Activated CD8-positive, alpha-beta T cell treated with anti-CD3 and anti-CD28 coated beads for 36 hours (primary cell): ENCODE measurements at places on chromosomes 16 and 17. TPM values are rescaled to one million over a fixed set of nuclear protein-coding genes. Genes with fewer than 3 reads are reported as not detected.

DNA sequence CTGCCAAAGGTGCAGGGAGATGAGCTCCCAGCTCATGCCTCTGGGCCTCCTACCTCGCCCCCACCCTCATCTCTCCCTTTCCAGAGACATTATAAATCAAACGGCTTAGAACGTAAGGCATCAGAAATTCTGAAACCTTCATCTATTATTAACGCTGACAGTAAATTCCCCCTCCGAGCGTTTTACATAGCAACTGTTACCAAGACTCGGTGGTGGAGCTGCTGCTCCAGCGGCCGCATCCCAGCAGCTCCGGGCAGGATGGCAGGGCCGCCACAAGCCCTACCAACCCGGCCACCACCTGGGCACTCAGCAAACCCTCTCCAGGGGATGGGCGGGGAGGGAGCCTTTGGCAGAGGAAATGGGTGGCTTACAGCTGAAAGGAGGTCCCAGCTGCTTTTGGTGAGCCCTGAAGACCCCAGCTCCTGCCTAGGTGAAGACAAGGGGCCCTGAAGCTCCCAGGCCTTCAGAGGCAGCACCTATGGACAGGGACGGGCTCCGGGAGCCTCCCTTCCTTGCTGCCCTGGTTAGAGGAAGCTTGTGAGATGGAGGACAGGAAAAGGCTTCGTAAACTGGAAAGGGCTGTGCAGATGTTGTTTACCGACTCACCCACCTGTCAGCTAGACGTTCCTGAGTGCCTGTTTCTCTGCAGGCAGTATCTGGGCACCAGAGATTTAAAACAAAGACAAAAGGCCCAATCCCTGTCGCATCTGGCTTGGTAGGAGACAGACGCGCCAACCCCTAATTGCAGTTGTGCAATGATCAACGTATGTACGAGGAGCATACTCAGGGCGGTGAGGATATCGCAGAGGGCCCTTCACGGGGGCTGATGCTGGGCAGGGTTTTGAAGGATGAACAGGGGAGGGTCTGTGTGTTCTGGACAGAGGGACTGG lies 76.9 kb downstream of the RAI1 start:
- no peak for DNase-seq

GRCh38 chr17:72126575-72127486 lies 6.0 kb downstream of the SOX9 start:
- no peak for DNase-seq

- no peak for DNase-seq
These were observed 11.4 kb upstream of the RILP start for GRCh38 chr17:1661045-1661444.

Gene KRTAP16-1
- total RNA-seq, result not detected

- no peak for DNase-seq
These were observed 1.2 kb downstream of the EPN3 start for GRCh38 chr17:50533720-50534148.

Gene PERCC1
- total RNA-seq, result not detected

- DNase-seq, result no peak
These were observed 134.4 kb downstream of the SPACA3 start for GRCh38 chr17:33126086-33126485.

Gene TPSD1
- total RNA-seq, result not detected

DNA sequence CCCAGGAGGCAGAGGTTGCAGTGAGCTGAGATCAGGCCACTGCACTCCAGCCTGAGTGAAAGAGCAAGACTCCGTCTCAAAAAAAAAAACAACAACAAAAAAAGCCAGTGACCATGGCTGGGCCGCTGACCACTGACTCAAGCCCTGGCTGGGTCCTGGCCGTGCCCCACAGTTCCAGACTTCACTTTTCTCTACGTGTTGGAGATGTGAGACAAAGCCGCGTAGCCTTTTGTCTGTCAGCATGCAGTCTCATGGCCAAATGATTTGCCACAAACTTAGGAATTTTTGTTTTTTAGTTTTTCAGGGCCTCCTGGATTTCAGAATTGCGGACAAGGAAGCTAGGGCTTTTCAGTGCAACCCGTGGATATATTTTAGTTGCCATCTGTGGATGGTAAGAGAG lies 89.3 kb upstream of the CIBAR2 start:
- DNase-seq, result no peak

- no peak for DNase-seq
These were observed 17.0 kb upstream of the NUDT7 start for GRCh38 chr16:77705351-77705750.

GRCh38 chr17:36921095-36921851 lies 16.0 kb upstream of the LHX1 start:
- peak; percentile 86 for DNase-seq

Gene SHBG
- not detected for total RNA-seq

Gene MPP3
- 0.27 TPM for total RNA-seq

- no peak for DNase-seq
These were observed 39.2 kb downstream of the NDE1 start for GRCh38 chr16:15689290-15689689.

DNA sequence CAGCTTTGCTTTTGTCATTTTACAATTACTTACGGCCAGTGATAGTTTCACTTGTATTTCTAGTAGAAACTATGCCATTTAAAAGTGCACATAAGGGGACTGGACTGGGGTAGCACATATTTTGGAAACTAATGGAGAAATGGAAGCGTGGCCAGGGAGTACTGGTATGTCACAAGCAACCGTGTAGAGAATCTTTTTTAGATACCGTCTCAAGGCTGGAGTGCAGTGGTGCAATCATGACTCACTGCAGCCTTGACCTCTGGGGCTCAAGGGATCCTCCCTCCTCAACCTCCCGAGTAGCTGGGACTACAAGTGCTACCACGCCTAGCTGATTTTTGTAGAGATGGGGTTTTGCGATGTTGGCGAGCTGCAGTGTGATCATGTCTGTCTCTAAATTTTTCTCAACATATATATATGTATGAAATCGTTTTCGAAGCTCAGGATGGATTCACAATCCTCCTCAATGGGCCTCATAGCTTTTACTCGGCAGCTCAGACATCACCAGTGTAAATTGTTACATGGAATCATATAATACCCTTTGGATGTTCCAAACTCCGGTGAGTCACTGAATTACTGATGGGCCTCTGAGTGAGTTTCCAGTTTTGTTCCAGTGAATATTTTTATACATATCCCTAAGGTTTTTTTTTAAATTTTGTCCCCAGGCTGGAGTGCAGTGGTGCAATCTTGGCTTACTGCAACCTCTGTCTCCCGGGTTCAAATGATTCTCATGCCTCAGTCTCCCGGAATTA lies 51.7 kb downstream of the ZNF778 start:
- no peak for DNase-seq

DNA sequence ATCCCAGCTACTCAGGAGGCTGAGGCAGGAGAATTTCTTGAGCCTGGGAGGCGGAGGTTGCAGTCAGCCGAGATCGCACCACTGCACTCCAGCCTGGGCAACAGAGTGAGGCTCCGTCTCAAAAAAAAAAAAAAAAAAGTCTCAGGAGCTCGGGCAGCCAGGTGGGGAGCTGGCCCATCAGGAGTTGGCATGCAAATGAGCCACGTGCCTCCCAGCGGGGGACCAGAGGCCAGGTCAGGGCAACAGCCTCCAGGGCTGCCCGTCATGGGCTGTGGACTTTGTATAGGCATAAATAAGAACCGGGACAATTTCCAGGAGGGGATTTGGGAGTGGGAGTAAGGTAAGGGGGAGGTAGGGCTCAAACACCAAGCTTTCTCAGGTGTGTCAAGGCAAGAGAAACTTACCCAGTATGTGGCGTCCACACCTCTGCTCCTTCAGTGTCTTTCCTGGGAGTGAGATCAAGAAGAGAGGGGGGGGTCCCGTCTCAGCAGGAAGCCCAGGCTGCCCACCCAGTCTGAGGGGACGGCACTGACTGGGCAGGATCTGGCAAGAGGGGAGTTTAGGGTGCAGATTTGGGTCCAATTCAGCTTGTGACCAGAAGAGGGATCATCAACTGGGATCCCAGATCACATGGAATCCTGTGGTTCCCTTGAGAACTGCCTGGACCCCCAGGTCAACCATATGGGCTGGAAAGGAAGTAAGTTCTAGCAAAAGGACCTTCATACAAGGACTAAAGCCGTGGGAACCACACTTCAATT lies 22.3 kb upstream of the G6PC1 start:
- DNase-seq, result no peak

DNA sequence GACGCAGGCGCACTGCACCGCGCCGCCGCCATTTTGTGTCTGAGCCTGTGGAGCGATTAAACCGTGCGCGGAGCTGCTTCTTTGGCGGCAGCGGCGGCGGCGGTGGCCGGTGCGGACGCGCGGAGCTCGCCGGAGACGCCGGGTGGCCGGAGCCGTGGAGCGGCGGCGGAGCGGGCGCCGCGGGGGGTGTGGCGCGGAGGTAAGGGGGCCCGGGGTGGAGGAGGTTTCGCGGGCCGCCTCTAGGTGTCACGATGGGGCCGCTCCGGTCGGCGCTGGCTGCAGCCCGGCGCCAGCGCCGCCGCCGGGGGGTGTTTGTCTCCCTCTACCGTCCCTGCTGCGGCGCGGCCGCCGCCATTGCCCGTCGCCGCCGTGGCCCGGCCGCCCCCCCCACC lies at the start of gene CTCF:
TSS of gene CTCF (plus strand) at position 1 of the 392 bp plus-strand sequence. CDS start 48,307 bp downstream, outside the sequence.
- DNase-seq, result peak; percentile 82

DNA sequence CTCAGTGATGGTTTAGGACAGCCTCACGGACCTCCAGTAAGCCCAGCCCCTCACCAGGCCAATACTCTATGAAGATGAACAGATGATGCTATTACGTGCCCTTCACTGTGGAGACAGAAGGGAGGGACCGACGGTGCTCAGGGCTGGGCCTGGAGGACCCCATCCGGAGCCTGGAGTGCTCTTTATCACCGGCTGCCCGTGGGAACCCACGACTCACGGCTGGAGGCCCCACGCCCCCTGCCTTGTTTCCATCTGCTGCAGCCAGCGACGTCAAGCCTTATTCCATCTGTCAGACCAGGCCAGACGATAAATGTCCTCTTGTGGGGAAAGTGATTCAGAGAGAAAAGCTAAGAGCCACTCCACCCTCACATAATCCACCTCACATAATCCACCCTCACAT lies 4.0 kb upstream of the TIMM22 start:
- DNase-seq, result no peak

- no peak for DNase-seq
These were observed 145.2 kb downstream of the PMP22 start for GRCh38 chr17:15119968-15120367.

Gene SLC5A11
- total RNA-seq, result 0.18 TPM

GRCh38 chr16:85029408-85029784 lies 1.8 kb downstream of the KIAA0513 start:
- DNase-seq, result peak; percentile 84

Gene RGS11
- not detected for total RNA-seq

Gene RASL10B
- 1.9 TPM for total RNA-seq

- DNase-seq, result no peak
These were observed 25.5 kb downstream of the KDM8 start for GRCh38 chr16:27228621-27229501.

- DNase-seq, result no peak
These were observed 10.2 kb downstream of the CDH5 start for GRCh38 chr16:66376577-66377305.

DNA sequence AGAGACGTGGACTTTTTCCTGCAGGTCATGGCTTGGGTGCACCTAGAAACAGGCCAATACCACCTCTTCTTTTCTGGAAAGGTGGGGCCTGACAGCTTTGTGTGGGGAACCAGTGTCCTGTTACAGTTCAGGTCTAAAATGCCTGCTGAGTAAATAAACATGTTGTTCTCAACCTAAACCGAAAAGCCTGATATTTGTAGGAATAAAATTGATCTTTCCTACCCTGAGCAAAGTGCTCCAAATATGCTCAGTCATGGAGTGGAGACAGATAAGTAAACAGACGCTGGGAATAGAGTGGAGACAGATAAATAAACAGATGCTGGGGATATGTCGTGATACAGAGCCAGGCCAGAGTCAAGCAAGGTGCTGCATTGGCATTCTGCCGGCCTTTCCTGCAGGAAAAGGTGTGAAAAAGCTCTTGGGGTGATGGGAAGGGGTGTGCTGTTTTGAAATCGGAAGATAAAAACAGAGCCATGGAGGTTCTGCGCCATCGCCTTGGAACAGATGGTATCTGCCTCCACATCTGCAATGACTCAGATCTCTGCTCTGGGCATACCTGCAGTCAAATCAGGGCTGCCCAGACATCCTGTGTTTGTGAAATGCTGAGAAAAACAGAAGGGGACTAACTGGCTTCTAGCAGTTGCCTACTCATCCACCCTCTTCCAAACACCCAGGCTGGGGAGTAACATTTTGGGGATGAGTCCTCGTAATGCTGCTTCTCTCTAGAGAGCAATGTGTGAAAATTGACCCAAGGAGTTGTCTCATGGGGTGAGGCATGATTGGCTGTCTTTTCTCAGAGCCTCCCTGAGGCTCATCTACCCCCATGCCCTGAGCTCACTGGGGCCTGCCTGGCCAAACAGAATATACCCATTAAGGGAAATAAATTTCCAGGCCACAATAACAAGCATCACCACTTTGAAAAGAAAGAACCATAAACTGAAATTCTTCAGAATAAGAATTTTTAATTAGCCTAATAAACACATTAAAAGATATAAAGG lies 16.8 kb upstream of the TRPV2 start:
- peak; percentile 37 for DNase-seq

Gene MT1G
- total RNA-seq, result 39.0 TPM

DNA sequence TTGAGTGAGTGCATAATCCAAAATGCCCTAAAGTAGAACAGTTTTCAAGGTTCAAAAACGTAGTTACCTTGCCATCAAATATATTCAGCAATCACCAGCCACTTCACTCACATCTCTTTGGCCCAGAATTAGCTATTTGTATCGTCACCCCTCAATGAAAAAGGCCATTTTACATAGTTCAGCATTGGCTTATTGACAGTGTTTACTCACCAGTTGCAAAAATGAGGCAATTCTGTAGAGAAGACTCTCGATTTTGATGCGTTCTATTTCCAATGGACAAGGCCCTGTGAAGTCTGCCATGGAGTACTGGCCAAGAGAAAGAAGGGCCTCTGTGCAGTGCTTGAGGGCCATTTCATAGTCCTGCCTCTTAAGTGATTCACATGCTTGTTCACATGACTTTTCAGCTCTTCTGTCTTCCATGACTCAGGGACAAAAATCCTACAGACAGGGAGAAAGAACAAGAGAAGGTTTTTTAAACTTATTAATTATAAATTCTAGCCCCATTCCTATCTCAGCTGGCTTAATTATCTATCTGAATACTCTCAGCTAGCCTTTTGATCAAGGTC lies 26.5 kb downstream of the HELZ start:
- DNase-seq, result no peak

GRCh38 chr17:37138571-37139120 lies 189.9 kb downstream of the AATF start:
- no peak for DNase-seq

DNA sequence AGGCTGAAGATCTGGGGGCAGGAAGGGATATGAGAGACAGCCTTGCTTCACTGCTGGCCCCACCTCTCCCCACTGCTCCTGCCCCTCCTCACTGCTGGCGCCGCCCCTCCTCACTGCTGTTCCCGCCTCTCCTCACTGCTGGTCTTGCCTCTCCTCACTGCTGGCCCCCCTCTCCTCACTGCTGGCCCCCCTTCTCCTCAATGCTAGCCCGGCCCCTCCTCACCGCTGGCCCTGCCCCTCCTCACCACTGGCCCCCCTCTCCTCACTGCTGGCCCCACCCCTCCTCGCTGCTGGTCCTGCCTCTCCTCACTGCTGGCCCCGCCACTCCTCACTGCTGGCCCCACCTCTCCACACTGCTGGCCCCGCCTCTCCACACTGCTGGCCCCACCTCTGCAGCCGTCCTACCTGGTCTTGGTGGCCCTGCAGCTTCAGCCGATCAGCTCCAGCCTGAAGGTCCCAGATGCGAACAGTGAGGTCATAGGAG lies 9.5 kb upstream of the PAM16 start:
- DNase-seq, result peak; percentile 23
